RWPE2 (cell line): ENCODE measurements at places on chromosomes 12 and 14.

DNA sequence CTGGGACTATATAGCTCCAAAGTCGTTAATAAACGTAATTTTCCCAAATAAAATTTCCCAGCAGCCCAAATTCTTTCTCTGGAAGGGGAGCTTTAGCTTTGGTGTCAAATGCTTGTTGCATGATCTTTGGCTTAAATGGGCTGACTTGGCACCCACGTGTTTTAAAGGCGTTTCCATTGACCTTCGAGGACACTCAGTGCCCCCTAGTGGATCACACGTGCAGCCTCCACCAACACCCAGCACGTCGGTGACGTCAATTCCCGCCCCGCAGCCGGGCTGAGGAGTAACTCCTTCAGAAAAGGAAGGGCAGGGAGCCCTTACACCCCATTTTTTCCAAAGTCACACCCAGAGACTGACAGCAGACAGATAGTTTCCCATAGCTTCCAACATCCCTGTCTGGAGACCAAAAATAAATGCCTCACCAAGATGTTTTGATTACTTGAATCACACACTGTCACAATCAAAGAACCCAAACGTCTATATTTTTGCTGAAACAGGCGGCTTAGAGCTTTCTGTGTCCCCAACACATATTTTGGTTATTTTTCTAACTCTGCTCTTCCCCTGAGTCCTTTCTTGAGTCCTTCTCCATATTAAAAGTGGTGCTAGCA lies 707.9 kb downstream of the AACS start:
- H3K27me3 ChIP-seq: no peaks in the 10 kb centered on the region
- H3K27ac ChIP-seq: no peak overlapping the region
- no peaks in the 10 kb centered on the region for H3K36me3 ChIP-seq
- no peak for DNase-seq
- no peak overlapping the region for H3K4me3 ChIP-seq

- no peaks in the 10 kb centered on the region for H3K36me3 ChIP-seq
- no peak overlapping the region for H3K27ac ChIP-seq
- H3K4me1 ChIP-seq: no peaks in the 10 kb centered on the region
- H3K4me3 ChIP-seq: no peak overlapping the region
Observed at GRCh38 chr14:88305528-88306322, 17.3 kb downstream of the KCNK10 start.

- H3K4me3 ChIP-seq: no peak overlapping the region
- H3K27ac ChIP-seq: no peak overlapping the region
- H3K27me3 ChIP-seq: no peaks in the 10 kb centered on the region
- no peaks in the 10 kb centered on the region for H3K36me3 ChIP-seq
- H3K4me1 ChIP-seq: peaks cover 5% of the 10 kb centered on the region
Observed at GRCh38 chr12:39621670-39622069, 2.1 kb upstream of the ABCD2 start.

DNA sequence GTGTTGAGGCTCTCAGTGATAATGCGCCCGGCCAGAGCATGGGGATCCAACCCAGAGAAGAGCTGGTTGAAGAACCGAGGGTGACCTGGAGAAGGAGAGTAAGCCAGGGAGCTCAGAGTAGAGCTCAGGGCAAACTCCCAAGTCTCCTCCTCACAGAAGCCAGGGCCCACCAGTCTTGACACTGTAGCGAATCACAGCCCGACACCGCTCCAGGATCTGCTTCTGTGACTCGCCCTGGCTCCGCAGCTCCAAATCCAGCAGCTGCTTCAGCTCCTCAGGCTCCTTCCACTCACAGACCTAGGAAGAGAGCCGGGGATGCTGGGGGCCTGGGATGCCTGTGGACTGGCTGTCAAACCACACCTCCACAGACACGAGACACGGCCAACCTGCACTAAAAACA lies 8.2 kb upstream of the ZNF740 start:
- no peak overlapping the region for H3K4me3 ChIP-seq
- no peaks in the 10 kb centered on the region for H3K4me1 ChIP-seq
- DNase-seq: no peak
- no peaks in the 10 kb centered on the region for H3K36me3 ChIP-seq

DNA sequence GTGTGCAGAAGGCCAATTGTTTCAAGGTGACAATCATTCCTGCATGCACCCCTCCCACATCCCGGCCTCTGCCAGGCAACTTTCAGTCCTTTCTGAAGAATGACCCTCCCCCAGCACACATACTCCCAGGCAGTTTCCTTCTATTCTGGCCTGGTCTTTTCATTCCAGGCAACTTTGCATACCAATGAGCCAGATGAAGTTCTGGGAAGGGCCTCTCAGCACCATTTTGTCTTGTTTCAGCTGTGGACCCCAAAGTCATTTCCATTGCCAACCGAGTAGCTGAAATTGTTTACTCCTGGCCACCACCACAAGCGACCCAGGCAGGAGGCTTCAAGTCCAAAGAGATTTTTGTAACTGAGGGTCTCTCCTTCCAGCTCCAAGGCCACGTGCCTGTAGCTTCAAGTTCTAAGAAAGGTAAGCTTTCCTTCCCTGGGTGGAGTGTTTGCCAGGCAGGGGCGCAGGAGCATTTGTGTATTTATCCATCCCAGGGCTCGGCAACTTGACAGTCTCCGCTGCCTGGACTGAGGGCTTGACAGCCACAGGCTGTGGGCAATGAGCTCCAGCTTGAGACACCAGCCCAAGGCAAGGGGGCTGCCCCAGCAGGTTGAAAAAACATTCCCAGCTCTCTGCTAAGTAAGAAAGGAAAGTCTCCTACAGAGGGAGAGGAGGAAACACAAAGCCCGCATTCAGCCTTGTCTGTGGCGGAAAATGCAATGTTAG lies 16.4 kb downstream of the BCL2L14 start:
- H3K27ac ChIP-seq: no peak overlapping the region
- H3K36me3 ChIP-seq: no peaks in the 10 kb centered on the region
- H3K4me3 ChIP-seq: no peak overlapping the region
- no peak for DNase-seq
- no peaks in the 10 kb centered on the region for H3K4me1 ChIP-seq

DNA sequence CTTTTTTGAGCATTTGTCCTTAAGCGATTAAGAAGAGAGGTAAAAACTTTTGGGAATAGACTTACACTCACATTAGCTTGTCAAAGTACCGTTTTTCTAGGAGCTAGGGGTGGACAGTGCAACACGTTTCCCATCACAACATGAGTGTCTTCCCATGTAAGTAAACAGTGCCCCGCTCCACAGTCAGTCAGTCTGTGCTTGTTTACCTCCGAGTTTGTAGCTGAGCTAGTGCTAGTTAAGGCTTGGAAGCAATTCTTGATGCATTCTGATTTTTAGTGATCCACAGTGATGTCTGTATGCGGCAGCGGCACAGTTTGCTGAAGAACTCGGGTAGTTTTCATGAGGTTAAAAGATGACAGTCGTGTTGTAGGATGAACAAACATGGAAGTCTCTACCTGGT lies 941 bp downstream of the ZDHHC17 start:
- H3K27me3 ChIP-seq: no peaks in the 10 kb centered on the region
- peak overlapping the region; percentile 66 for H3K4me3 ChIP-seq
- H3K36me3 ChIP-seq: no peaks in the 10 kb centered on the region

GRCh38 chr12:74111688-74112360 lies 425.8 kb upstream of the ATXN7L3B start:
- no peaks in the 10 kb centered on the region for H3K4me1 ChIP-seq
